ENCODE measurements at places on chromosomes 3 and 15.

GRCh38 chr15:80436511-80437307 lies 32.5 kb downstream of the ARNT2 start:
- DNase-seq: no peak

DNA sequence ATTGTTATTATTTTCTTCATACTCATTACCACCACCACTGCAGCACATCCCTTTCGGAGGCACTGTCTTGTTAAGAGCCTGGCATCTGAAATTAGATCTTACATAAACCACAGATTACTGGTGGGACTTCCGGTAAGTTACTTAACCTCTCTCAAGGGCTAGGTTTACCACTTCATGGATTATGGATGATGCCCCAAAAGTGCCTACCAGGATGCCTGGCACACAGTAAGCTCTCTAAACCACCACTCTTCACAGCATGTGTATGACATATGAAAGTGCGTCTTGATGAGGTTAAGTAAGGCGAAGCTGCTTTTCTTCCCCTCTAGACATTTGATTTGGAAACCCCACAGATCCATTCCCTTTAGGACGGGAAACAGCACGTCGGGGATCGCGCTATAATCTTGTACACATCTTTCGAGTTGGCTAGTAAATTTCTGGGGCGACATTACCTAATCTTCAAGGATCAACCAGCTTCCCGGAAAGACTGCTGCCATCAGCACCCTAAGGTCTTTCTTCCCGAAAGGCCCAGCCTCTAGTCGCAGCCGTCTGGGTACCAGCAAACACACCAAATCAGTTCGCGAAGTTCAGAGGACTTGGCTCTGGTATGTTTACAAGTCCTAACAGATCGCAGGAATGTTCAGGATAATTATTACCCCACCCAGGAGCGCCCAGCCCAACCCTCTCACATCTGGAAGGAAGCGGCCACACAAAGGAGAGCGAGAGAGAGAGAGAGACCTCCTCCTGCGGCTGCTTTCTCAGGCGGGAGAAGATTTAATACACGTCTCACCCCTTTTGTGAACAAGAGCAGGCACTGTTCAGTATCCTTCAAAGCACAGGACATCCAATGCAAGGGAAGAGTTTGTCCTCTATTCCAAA lies 155.1 kb upstream of the FRMD4B start:
- no peak for DNase-seq

GRCh38 chr3:95172164-95172943 lies 1109.5 kb downstream of the NSUN3 start:
- DNase-seq: no peak

DNA sequence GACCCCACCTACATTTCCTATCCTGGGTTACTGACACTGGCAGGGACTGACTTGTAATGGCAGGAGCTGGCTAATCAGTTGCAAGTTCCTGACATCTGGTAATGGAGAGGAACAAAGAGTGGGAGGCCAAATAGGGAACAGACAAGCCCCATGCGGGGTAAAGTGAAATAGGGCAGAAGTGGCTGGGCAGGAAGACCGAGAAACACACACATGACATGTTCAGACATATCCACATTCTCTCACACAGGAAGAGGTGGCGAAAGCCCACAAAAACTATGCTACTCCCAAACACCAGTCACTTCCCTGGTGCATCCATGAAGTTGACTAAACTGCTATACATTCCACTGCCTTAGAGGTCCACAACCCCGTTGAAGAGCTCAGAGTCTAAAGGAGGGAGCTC lies 394.1 kb upstream of the TBL1XR1 start:
- DNase-seq: no peak

DNA sequence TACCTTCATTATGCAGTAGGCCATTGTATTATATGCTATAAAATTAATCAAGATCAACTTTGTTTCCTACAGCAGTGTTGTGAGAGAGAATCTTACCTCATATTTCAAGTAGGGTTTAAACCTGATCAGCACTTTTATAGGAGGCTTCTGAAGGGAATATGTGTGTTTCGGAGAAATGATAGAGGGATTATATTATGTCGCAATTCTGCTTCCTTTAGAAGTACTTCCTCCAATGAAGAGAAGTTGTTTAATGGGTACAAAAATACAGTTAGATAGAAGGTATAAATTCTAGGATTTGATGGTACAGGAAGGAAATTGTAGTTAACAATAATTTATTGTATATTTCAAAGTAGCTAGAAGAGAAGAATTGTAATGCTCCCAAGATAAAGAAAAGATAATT lies 54.9 kb downstream of the NSUN3 start:
- DNase-seq: no peak

DNA sequence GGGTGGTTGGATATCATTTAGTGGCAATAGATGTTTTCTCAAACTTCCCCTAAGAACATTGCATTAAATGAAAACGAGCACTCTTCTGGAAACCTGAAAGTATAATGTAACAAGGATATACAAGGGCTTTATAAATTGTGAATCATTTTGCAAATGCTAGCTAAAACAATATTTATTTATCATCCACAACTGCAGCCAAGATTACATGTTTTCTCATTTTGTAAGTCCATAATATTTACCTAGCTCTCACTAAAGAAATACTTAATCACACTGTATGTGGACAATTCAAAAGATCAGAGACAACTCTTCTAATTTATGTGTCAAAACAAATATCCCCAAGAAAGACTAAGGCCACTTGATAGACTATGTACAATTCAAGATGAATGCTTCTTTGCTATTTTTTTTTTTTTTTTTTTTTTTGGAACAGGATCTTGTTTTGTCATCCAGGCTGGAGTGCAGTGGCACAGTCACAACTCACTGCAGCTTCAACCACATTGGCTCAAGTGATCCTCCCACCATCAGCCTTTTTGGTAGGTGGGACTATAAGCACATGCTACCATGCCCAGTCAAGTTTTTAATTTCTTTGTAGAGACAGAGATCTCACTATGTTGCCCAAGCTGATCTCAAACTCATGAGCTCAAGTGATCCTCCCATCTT lies 427.7 kb upstream of the THBS1 start:
- no peak for DNase-seq

GRCh38 chr3:13011573-13012220 lies 61.5 kb downstream of the IQSEC1 start:
- peak; percentile 75 for DNase-seq

- no peak for DNase-seq
These were observed 29.0 kb upstream of the SLC2A2 start for GRCh38 chr3:171055336-171056178.

DNA sequence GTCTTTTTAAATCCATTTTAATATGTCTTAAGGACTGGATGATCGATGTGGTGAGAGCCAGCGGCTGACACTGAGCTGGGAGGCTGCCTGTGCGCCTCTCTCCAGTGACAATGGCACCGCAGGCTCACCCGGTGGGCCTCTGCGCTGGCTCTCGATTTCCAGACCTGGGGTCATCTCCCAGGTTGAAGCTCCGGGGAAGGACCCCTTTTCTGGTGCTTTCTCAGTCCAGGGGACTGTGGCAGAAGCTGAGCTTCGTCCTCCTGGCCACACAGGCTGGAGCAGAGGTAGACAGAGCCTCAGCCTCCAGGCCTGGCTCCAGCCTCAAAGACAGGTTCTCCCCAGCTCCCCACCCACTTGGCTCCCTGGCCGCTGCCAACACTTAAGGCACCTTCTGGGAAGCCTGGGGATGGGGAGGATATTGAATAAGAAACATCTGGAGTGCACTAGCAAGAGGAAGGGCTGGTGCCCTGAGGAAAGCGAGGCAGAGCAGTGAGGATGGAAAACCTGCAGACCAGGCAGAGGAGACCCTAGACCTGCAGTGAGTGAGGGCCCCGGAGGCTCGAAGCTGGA lies 154.2 kb upstream of the SMAD3 start:
- no peak for DNase-seq

DNA sequence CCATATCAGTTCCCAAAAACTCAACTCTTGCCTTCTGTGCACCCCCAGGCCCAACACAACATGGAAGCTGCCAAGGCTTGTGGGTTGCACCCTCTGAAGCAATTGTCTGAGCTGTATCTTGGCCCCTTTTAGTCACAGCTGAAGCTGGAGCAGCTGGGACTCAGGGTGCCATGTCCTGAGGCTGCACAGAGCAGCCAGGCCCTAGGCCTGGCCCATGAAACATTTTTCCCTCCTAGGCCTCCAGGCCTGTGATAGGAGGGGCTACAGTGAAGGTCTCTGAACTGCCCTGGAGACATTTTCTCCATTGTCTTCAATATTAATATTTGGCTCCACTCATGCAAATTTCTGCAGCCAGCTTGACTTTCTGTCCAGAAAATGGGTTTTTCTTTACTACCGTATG lies 8.1 kb upstream of the MYLK start:
- no peak for DNase-seq

GRCh38 chr3:130539005-130539404 lies 22.0 kb downstream of the COL6A6 start:
- peak; percentile 21 for DNase-seq

All from activated CD4-positive, alpha-beta T cell treated with anti-CD3 and anti-CD28 coated beads for 24 hours (primary cell).